ENCODE measurements at places on chromosomes 2 and 18. TPM values are rescaled to one million over a fixed set of nuclear protein-coding genes. Genes with fewer than 3 reads are reported as not detected.

BUB1 gene
- total RNA-seq, result 65.2 TPM

COL3A1 gene
- 0.13 TPM for total RNA-seq

GTF3C2 gene
- 76.1 TPM for total RNA-seq

DNAJC10 gene
- 71.1 TPM for total RNA-seq
